ENCODE measurements at places on chromosomes 4 and X.

DNA sequence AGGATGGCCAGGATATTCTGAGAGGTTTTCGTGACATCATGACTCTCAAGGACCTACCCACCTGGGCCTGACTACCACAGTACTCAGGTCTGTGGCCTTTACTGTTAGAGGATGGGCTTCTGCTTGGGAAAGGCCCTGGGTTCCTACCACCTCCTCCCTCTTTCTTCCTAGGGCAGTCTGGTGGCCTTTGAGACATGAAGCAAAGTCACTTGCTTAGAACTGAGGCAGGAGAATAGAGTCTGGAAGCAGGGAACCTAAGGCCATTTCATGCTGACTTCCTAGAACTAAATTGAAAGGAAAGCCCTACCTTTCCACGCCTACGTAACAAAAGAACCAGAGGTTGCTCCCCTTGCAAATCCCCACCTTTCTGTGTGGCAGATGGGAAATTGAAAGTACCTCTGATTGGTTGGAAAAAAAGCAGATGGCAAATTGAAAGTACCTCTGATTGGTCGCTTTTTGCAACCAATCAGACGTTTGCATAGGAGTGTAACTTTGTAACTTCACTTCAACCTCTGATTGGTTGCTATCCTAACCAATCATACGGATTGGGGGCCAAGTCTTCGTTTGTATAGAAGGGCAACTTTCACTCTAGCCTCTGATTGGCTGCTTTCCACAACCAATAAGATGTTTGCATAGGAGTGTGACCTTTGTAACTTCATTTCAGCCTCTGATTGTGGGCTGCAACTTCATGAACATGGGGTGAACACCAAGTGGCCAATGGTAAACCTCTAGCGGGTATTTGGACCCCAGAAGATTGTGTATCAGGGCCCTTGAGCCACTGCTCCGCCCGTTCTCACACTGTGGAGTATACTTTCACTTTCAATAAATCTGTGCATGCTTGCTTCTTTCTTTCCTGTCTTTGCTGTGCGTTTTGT, 9.9 kb upstream of the AKAP14 start:
- peak; percentile 37 for DNase-seq

DNA sequence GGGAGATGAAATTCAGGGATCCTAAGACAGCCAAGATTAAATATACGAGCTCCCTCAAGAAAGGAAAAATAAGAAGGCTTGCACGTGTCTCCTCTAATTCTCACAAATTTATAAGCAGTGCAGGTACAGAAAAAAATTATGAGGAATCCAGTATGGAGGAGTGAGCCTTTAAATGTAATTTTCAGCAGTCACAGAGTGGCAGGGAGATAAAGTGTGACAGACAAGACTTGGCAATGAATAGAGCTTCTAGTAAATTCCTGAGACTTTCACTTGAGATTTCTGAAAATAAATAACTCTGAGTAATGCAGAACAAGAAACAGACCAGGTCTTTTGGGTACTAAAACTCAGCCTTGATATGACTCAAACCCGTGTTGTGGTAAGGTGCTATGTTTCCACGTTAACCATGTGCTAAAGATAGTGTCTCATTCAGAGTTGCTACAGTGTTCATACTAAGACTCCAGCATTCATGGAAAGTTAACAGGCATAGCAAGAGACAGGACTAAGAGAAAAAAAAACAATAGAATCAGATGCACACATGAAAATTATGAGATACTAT, 119.8 kb downstream of the SPOCK3 start:
- no peak for DNase-seq

DNA sequence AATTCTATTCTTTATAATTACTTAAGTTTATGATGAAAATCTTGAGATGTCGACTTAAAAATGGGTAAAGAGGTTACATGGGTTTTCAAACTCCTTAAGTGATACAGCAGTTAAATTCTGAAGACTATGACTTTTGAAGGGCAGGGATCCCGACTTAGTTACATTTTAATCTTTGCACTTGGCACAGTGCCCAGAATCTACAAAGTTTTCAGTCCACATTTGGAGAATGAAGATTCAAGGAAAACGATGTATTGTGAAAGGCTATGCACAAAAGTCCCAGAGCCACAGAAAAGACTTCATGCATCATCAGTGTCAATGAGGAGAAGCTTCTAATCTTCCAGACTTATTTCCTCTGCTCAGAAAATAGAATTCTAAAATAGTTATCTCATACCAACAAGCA, 36.3 kb upstream of the GRPR start:
- no peak for DNase-seq

DNA sequence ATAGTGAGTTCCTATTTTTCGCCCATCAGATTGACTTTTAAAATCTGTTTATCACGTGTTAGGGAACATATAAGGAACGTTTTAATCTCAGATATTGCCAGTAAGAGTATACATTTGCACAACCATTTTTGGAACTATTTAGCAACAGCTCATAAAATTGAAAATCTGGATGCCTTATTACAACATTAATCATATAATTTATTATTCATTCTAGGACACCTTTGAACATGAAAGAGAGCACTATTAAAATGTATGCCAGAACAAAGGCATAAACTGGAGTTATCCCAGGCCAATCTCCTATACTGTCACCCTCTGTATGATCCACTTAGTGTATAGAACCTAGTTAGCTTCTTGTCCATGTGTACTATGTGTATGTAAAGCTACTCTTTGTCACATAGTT, 579.0 kb upstream of the MAGEB2 start:
- no peak for DNase-seq

DNA sequence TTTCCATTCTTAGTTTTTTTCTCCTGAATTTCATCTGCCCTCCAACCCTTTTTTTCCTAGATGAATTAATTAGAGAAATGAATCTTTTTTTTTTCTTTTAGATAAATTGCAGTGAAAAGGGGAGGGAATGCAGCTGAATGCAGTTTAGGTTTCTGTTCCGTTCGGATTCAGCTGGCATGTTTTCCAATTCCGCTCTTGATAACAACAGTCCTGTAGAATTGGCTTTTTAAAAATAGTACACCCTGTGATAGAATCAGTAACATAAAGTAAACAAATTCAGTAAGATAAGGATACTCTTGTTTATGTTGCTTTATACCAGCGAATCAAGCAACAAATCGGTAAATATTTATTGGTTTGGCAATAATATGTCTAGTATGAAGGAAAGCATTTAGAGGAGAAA, 103.5 kb downstream of the UNC5C start:
- DNase-seq: no peak

DNA sequence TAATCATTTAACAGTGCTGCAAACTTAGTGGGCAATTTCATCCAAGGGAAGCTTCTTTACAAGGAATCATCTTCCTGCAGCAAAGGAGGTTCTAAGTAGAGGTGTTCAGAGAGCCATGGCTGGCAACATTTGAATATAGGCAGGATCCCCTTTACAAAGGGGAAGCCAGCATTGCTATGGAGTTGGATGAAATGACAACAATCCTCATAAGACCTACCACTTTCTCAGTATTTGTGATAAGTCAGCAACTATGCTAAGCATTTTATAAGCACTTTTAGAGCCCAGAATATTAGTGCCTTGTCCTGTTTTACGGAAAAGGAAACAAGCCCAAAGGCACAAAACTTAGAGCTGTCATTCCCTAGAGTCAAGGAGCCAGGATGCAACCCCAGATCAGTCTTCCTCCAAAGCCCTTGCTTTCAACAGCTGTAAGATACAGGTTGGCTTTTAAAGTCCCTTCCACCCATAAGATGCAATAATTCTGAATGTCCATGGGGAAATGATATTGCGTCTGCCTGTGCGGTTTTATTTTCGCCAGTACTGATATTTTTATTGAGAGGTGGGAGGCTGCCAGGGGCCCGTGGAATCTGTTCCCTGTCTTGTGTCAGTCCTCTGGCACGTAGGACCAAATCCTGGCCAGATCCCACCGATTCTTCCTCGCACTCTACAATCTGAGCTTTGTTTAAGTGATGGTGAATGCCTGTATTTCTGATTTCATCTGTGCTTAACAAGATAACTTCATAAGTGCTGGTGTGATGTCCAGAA, 59.1 kb downstream of the SMIM20 start:
- no peak for DNase-seq

DNA sequence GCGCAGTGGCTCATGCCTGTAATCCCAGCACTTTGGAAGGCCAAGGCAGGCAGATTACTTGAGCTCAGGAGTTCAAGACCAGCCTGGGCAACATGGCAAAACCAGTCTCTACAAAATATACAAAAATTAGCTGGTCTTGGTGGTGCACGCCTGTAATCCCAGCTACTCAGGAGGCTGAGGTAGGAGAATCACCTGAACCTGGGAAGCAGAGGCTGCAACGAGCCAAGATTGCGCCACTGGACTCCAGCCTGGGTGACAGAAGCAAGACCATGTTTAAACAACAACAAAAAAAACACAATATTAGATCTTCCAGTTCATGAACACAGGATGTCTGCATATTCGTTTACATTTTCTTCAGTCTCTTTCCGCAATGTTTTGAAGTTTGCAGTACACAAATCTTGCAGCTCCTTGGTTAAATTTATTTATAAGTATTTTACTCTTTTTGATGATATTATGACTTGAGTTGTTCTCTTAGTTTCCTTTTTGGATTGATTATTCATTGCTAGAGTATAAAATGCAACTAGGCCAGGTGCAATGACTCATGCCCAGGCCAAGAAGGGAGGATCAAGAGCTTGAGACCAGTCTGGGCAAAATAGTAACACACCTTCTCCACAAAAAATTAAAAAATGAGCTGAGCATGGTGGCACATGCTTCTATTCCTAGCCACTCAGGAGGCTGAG, 30.4 kb upstream of the ABCG2 start:
- no peak for DNase-seq

GRCh38 chr4:139246166-139246565, 33.9 kb downstream of the MGARP start:
- no peak for DNase-seq

- no peak for DNase-seq
Measured at GRCh38 chr4:109944591-109944990, 31.9 kb downstream of the EGF start.

DNA sequence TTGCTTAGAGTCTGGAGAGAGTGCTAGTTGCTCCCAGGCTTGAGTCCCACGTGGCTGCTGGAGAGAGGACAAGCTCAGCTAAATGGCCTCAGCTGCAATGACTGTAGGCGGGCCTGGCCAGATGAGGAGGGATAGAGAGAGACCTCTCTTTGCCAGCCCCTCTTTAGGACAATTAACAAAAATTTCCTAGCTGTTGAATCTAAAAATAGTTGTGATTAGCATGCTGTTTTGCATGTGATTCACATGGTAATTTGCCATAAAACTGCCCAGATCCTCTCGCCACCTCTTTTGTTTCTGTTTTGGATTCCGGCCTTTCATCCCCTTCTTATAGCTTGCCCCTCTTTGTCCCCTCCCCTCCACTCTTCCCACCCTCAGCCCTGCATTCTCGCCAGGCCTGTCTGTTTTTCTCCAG, 28.9 kb upstream of the PRPS1 start:
- no peak for DNase-seq

DNA sequence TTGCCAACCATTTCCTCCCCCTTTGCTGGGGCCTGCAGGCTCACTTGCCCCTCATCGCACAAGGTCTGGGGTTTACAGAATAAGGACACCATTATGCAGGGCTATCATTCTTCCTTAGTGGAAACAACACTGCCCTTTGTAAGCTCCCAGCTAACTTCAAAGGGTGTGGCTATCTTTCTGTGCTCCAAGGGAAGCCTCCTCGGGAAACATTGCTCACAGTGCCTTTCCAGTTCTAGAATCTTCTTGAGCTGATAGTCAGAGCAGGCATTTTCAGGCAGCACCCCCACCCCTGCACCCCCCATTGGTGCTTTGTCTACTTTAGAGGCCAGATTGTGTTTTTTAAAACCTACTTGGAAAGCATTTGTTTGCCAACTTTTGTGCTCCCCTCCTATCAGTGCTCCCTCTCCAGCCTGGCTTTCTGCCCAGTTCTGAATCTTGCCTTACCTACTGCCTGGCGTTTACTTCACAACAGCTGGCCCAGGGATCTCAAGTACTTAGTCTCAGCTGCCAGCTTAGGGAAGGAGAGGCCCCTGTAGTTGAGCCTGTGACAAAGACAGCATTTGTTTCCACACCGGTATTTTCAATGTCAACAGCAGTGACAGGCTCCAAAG, 53.5 kb downstream of the PLAC1 start:
- DNase-seq: no peak
